Thoracic aorta endothelial cell (primary cell): ENCODE measurements at places on chromosomes 3 and 15. TPM values are rescaled to one million over a fixed set of nuclear protein-coding genes. Genes with fewer than 3 reads are reported as not detected.

The EIF4E3 gene
- total RNA-seq: 3.9 and 5.7 TPM in 2 replicates

The NR1D2 gene
- 31.2 and 37.5 TPM in 2 replicates for total RNA-seq

The CHRM5 gene
- not detected in 2 replicates for total RNA-seq

The SLC28A1 gene
- total RNA-seq: not detected in 2 replicates

The MUC4 gene
- not detected in 2 replicates for total RNA-seq

The GREM1 gene
- 0.07 and 0.13 TPM in 2 replicates for total RNA-seq

The RTP1 gene
- total RNA-seq: 0.13 TPM in 1 of 2 replicates, not detected in the other

The TEX55 gene
- total RNA-seq: not detected in 2 replicates

The NEK10 gene
- 13.6 and 20.6 TPM in 2 replicates for total RNA-seq

The ALDH1A3 gene
- 23.6 and 30.6 TPM in 2 replicates for total RNA-seq

The SH3GL3 gene
- not detected in 2 replicates for total RNA-seq

The CSTA gene
- total RNA-seq: not detected in 2 replicates

The DCBLD2 gene
- 76.0 and 143 TPM in 2 replicates for total RNA-seq

The PTPRG gene
- total RNA-seq: 67.4 and 73.9 TPM in 2 replicates

The MESP2 gene
- total RNA-seq: 0.14 and 0.27 TPM in 2 replicates

The ABHD17C gene
- total RNA-seq: 8.4 and 18.8 TPM in 2 replicates

The SEMA3G gene
- 4.0 and 9.8 TPM in 2 replicates for total RNA-seq

The PLCL2 gene
- total RNA-seq: 13.3 and 13.8 TPM in 2 replicates

The INKA1 gene
- 5.8 and 7.6 TPM in 2 replicates for total RNA-seq

The CD276 gene
- total RNA-seq: 58.8 and 60.9 TPM in 2 replicates

The MYH15 gene
- 0.53 and 0.65 TPM in 2 replicates for total RNA-seq

The H1-8 gene
- total RNA-seq: not detected in 2 replicates
